Activated CD8-positive, alpha-beta T cell treated with anti-CD3 and anti-CD28 coated beads for 36 hours (primary cell): ENCODE measurements at places on chromosomes 1 and 21. TPM values are rescaled to one million over a fixed set of nuclear protein-coding genes. Genes with fewer than 3 reads are reported as not detected.

Gene CYP4A22
- total RNA-seq: not detected

Gene ZNF678
- 6.7 TPM for total RNA-seq

Gene ATAD3C
- total RNA-seq: 0.99 TPM

Gene SYCP1
- total RNA-seq: not detected

Gene PRKAA2
- not detected for total RNA-seq

Gene RGSL1
- total RNA-seq: not detected

Gene DCAF8
- total RNA-seq: 116 TPM

Gene GPATCH2
- total RNA-seq: 6.0 TPM

Gene KLHDC8A
- total RNA-seq: not detected

Gene AGT
- total RNA-seq: not detected

Gene HCN3
- 1.5 TPM for total RNA-seq

Gene CNR2
- 0.25 TPM for total RNA-seq

Gene NUCKS1
- total RNA-seq: 145 TPM

Gene BMP8B
- total RNA-seq: 0.36 TPM

Gene AMIGO1
- total RNA-seq: 1.7 TPM

Gene PPIAL4G
- total RNA-seq: 0.07 TPM

Gene TLR5
- 0.11 TPM for total RNA-seq

DNA sequence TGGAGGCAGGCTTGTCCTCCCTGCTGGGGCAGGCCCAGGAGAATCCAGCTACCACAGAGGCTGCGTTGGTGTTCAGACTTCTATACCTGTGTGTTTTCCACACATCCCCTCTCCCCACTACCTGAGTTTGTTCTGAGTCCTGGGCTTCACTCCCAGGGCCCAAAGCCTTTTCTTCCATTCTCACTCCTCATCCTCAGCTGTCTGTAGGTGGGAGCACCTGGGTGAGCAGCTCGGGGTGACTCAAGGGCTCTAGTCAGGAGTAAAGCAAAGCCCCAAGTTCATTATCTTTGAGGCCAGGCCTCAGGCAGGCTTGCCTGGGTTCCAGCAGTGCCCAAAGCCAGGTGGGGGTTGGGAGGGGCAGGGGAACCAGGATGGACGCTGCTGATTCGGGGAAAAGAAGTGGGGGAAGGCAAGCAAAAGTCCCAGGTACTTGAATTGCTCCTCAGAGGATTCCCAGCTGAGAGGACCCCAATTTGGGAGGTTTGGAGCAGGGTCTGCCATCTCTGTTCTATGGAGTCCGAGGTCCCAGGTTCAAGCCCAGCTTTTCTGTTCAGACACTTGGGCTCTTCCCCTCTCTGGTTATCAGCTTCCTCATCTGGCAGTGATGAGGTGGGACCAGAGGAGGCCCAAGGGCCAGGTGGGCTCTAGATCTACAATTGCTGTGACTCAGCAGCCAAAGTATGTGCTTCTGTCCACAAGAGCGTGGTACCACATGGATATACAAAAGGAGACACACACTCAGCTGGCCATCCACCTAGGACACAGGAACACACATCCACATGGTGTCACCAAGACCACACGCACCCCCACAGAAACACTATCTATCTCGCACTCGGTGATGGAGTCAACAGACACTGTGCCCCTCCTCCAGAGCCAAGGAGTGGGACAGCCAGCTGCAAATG lies 5.8 kb upstream of the PTPN7 start:
- H3K27ac ChIP-seq: peak overlapping the region; percentile 95
- H3K36me3 ChIP-seq: no peaks in the 10 kb centered on the region
- no peaks in the 10 kb centered on the region for H3K27me3 ChIP-seq

- H3K27ac ChIP-seq: no peak overlapping the region
- DNase-seq: no peak
- H3K4me1 ChIP-seq: no peaks in the 10 kb centered on the region
Observed at GRCh38 chr1:203153989-203154821, 21.4 kb downstream of the MYBPH start.

GRCh38 chr1:94855307-94855700 lies 35.1 kb downstream of the SLC44A3 start:
- H3K27ac ChIP-seq: no peak overlapping the region
- no peaks in the 10 kb centered on the region for H3K4me1 ChIP-seq
- no peak for DNase-seq
- peaks cover 2% of the 10 kb centered on the region for H3K27me3 ChIP-seq

DNA sequence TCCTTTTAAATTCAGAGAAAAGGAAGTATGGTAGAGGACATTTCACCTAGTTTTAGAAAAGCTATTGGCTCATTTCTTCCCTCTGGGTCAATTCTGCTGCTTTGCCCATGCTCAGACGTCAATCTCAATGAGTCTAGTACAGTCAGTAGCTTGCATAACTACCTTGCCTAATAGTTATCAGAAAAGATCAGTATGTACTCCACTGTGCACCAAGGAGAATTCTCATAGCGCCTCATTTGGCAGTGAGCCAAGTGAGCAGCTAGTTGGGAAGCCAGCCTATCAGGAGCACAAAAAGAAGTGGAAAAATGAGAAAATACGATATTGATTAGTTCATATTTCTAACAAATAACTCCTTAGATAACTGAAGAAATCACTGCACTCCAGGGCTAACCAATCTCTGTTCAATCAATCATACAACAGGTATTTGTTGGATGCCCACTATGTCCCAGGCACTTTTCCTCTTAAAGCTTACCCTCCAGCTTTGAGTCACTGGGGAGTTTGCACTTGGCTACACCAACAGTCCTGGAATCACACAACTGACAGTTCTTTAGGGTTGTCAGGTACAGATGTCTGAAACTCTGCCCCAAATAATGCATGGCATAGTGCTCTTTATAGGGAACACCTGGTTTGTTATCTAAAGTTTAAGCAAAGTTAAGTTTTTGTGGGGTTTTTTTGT lies 50.2 kb downstream of the PRDX6 start:
- no peak overlapping the region for H3K4me3 ChIP-seq
- H3K4me1 ChIP-seq: peaks cover 27% of the 10 kb centered on the region
- H3K27me3 ChIP-seq: no peaks in the 10 kb centered on the region
- no peak for DNase-seq

GRCh38 chr1:154485106-154485505 lies 16.9 kb upstream of the TDRD10 start:
- no peak for DNase-seq
- peaks cover under 1% of the 10 kb centered on the region for H3K4me1 ChIP-seq
- H3K4me3 ChIP-seq: no peak overlapping the region
- no peaks in the 10 kb centered on the region for H3K36me3 ChIP-seq
- peaks cover 5% of the 10 kb centered on the region for H3K27me3 ChIP-seq

GRCh38 chr1:39833621-39834385 lies 45.1 kb upstream of the BMP8B start:
- no peaks in the 10 kb centered on the region for H3K4me1 ChIP-seq
- H3K36me3 ChIP-seq: peaks cover 5% of the 10 kb centered on the region
- no peak for DNase-seq
- H3K4me3 ChIP-seq: no peak overlapping the region
- no peak overlapping the region for H3K27ac ChIP-seq

- no peak for DNase-seq
- H3K27ac ChIP-seq: no peak overlapping the region
- H3K27me3 ChIP-seq: no peaks in the 10 kb centered on the region
Observed at GRCh38 chr1:246052603-246053002, 454.5 kb downstream of the SMYD3 start.

DNA sequence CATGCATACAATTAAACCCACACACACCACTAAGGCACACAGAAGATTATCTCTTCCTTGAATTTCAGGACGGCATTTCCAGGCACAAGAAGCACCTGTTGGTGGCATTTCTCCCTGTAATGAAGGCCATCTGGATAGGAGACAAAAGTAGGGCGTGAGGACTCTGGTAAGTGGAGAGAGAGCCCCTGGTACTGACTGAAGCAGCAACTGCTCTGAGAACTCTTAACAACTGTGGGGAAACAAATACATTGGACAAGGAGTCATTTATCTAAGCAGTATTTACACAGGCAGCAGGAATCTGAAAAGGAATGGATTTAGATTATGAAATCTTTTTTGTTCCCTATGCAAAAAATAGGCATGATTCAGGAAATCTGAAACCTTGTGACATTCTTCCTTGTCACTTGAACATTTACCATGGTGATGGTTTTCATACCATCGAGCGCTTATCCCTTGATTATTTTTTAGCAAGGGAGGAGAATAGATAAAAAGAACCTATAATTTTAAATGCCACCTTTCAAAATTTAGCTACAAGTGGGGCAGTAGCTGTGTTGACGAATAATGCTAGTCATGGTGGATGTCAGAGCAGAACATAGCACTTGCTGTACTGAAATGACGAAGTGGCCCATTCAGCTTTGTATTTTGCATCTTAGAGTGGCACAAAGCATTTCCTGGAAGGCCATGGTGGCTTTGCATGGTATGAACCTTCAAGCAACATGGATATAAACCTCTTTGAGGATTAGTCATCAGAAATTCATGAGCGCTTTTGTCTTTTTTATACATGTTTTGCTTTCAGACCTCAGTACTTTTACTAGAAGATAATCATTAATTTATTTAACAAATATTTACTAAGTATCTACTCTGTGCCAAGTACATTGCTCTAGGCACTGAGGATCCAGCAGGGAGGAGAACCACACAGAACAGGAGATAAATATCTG lies 362.0 kb downstream of the ADGRL2 start:
- peaks cover 14% of the 10 kb centered on the region for H3K4me1 ChIP-seq
- DNase-seq: no peak
- no peak overlapping the region for H3K27ac ChIP-seq
- no peaks in the 10 kb centered on the region for H3K36me3 ChIP-seq
- no peak overlapping the region for H3K4me3 ChIP-seq

DNA sequence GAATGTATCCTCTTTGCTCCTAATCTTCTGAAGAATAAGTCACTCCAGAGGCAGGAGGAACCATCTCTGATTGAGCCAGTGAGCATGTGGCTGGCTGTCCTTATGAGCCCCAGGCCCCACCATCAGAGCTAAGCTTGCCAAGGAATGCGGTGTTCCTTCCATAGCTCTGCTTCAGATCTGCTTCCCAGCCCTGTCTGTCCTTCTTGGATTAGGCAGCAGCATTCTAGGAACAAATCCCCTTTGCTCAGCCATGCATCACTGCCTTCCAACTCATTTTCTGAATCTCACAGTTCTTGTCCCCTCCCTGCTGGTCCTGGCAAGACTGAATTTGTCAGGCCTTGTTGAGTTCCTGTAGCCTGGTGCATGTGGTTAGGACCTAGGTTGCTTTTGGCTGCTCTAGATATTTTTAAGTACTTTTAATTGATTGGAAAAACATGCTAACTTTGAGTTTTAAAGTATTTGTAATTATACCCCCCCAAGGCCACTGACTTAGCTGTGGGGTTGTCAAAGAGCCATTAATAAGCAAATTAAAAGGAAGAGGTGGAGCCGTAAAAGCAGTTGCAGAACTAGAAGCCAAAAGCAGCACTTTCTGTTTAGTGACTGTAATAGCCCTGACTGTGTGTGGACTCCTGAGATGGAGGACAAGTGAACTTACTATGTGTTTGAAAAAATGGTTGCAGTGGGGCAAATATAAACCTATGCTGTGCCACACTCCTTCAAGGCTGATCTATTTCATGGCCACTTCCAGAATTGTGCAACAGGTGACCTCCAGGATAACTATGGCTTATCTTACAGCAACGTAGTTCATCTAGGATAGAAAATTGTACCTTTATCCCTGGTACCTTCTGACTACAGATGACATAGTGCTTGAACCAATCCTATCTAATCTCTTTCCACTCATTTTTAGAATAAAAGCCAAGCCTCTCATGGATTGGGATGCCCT lies 61.3 kb upstream of the BACH1 start:
- peaks cover 5% of the 10 kb centered on the region for H3K27me3 ChIP-seq
- no peak overlapping the region for H3K4me3 ChIP-seq
- peaks cover 27% of the 10 kb centered on the region for H3K4me1 ChIP-seq

DNA sequence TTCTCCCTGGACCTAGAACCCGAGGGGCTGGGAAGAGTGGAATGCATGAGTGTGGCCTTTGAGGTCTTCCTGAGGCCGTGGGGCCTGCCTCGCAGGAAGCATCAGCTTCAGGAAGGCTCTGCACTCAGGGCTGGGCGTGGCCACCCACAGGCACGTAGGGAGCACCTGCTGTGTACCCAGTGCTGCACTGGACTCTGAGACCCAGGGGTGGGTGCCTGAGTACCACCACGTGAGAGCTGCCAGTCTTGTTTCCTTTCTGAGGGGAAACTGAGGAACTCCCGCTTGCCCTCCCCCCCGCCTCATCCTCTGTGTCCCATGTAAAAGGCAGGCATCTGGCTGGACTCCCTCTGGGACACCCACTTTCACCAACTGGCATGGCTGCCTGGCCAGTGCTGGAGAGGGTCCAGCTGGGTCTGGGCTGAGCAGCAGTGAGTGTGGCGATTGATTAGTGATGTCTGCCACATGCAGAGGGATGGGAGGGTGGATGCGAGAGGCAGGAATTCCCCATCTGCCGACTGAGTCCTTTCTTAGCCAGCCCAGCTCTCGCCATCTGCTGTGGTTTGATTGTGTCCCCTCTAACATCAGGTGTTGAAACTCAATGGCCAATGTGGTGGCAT lies 30.2 kb upstream of the TTC34 start:
- H3K4me3 ChIP-seq: no peak overlapping the region
- no peak overlapping the region for H3K27ac ChIP-seq

DNA sequence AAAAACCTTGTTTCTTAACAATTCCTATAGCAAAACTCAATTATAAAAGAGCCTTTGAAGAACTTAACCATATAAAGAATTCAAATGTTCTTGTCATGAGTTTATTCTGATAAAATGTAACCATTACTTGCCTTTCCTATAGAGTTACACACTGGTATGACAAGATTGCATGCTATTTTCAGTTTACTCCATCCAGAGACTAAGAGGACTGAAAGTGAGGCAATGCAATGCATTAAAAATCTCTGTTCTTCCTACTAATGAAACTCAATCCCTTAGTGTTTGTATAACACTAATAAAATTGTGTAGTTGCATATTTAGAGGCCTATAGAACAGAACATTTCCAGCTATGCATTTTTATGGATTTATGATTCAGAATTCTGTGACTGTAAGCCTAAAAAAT lies 88.1 kb downstream of the COP1 start:
- no peak overlapping the region for H3K27ac ChIP-seq
- H3K4me3 ChIP-seq: no peak overlapping the region
- no peak for DNase-seq
- peaks cover 43% of the 10 kb centered on the region for H3K36me3 ChIP-seq
- H3K4me1 ChIP-seq: peaks cover 2% of the 10 kb centered on the region

GRCh38 chr1:20343149-20343937 lies 52.7 kb downstream of the VWA5B1 start:
- DNase-seq: peak; percentile 41
- H3K36me3 ChIP-seq: no peaks in the 10 kb centered on the region
- no peak overlapping the region for H3K4me3 ChIP-seq
- peaks cover 6% of the 10 kb centered on the region for H3K4me1 ChIP-seq
- peaks cover 30% of the 10 kb centered on the region for H3K27me3 ChIP-seq

- peaks cover 51% of the 10 kb centered on the region for H3K4me1 ChIP-seq
- H3K4me3 ChIP-seq: no peak overlapping the region
- no peaks in the 10 kb centered on the region for H3K36me3 ChIP-seq
- H3K27ac ChIP-seq: no peak overlapping the region
Observed at GRCh38 chr1:172717722-172718465, 59.0 kb downstream of the FASLG start.

DNA sequence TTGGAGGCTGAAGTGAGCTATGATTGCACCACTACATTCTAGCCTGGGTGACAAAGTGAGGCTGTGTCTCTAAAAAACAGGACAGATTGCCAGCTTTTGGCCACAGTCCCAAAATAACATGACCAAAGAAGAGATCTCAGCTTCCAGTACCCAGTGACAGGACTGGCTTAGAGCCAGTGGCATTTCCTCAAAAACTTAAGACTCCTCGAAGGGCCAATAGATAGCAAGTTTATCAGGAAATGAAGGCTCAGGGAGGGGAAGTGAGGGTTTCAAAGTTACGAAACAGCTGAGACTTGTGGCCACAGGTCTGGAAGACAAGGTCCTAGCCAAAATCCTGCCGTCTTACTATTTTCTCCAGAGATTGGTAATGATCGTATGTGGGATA lies 6.3 kb upstream of the TMEM39B start:
- DNase-seq: no peak
- no peak overlapping the region for H3K27ac ChIP-seq
- no peak overlapping the region for H3K4me3 ChIP-seq
- H3K4me1 ChIP-seq: peaks cover 15% of the 10 kb centered on the region
